Hematopoietic multipotent progenitor cell treated with erythropoietin and hydrocortisone succinate and interleukin-3 and kit ligand, for 17 days (in vitro differentiated cells): ENCODE measurements at places on chromosomes 5 and 9.

DNA sequence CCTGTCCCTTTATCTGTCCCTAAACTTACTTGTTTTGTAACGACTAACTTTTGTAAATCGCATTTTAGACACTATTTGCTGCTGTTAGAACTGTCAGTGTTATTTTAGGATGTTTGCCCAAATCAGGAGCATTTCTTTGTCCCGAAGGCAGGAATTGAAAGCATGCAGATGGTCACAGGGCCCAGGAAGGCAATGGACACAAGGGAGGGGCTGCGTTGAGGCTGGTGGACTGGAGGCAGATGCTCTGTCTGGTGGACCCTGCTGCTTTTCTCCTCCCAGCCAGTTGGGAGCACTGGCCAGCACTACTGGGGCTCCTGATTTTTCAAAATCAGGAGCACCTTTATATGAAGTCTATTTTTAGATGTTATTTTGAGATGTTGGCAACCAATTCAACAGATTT is 31.7 kb downstream of the DOCK2 start:
- no peak for DNase-seq

DNA sequence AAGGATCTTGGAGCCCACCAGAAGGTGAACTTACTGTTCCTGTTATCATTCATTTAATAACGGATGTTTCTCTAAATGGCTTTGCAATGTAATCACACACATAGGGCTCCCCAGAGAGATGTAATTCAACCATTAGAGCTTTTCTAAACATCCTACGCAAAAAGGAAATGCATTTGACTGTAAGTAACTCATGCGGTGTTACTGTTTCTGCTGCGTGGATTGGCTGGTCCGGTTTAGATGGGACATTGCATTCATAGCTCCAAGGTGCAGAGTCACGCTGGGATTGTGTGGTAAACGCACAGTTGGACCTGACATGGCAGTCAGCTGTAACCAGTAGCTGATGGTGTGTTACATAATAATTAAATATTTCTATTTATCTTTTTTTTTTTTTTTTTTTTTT is 185.5 kb upstream of the OTULINL start:
- DNase-seq: no peak

DNA sequence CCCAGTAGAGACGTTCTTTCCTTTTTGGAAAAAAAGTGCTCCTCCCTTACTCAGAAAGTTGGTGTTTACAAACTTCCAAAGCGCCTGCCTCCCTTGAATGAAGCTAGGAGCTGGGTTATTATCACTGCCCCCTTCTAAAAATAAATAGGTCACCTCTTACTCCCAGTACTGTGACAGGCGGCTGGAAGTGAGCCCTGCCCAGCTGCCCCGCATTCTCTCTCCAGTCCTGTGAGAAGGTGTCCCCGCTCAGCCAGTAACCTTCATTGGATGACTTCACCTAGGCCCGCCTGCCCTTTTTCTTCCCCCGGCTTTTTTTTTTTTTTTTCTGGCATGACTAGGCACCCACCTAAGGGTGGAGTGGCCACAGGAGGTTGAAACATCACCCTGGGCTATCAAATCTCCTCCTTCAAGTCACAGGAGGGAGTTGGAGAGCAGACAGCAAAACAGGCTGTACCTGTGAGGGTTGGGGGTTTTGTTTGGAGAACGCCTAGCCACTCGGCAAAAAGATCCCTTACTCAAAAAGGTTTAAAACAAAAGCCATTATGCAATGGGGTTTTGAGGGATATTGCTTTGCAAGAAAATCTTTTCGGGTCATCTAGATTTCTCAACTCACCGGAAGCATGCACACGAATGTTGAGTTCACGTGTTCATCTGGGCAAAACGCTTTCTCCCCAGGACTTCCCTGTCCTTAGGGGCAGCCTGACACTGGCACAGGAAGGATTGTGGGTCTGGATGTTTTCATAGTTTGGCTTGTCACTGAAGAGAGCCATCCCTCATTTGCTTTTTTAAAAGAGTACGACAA is 43.3 kb upstream of the ZNF622 start:
- DNase-seq: no peak

DNA sequence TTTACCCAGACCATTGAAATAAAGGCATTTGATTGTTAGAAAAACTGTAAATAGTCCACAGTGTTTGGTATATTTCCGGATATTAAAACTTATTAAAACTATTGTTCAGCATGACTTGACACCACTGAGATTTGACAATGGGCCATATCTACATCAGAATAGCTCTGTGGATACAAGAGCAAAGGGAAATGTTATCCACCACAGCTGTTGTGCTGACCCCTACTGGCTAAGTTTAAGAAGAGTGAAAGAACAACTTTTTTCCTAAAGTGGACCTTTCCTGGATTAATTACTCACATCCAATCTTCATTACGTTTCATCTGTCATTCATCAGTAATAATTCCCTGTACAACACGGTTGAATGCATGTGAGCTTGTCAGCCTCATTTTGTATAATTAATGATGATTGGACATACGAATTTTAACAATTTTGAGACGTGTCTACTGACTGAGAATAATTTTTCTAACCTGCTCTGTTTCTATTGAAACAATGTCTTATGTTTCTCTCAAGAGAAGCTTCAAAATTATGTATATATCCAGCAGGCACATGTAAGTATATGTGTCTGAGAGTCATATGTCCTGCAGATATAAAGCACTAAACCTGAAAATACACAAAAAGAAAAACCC is 1952.6 kb downstream of the MAT2B start:
- no peak for DNase-seq

GRCh38 chr5:177105691-177106476 is 19.2 kb downstream of the FGFR4 start:
- DNase-seq: no peak

DNA sequence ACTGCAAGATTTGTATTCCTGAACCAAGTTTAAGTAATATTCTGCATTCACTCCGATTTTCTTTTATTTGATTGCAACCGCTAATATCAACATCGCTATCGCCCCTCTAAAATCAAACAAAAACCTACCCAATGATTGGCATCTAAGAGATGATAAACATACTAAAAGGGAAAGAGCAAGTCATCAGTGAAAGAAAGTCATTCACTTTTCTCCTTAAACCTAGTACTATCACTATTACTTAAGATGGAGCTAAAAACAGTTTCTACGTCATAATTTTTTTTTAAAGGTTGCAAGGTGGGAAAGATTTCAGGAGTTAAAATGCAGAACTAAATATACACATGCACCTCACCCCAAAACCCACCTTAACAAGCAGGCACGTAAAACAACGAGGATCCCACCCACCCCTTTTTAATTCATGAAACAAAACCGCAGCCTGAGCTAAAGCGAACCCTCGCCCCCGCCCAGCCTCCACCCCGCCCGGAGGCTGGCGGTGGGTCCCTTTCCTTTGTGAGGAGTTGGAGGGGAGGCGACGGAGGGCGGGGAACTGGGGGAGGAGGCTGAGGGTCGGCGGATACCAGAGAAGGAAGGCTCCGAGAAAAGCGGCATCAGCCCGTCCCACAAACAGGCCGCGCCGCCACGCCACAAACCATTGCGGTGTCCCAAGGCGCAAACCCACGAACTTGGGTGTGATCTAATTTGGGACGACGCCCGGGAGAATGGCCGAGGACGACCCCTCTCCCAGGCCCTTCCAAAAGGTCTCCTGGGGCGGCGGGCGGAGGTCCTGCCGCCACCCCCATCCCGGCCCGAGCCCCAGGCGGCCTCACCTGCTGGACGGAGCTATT is 861 bp downstream of the UBQLN1 start:
- DNase-seq: peak; percentile 54

DNA sequence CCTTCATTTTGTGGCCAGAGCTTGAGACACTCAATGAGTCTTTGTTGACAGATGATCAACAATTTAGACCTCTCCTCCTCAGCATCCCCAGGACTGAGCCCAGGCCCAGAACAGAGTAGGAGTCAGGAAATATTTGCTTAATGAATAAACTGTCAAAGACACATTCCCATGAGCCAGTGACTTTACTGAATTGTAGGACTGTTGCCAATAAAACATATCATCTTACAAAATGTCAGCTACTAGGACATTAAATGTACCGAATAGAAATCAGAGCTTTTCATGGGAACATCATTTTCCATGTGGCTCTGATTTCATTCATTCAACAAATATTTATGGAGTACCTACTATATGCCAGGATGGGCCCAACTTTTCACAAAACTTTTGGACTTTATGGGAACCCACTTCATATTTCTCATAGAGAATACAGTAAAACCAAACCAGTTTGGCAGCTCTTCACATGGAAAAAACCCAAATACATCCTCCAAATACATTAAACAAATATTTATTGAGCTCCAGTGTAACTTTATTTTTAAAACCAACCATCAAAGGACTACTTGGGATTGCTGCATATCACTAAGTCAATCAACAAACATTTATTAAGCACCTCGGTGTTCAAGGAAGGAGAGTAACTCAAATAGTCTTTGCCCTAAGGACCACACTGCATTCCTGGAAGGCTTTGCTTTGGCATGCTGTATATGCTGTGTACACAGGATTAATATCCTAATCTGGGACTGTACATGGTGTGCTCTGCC is 11.4 kb downstream of the VDAC1 start:
- DNase-seq: no peak

- DNase-seq: no peak
Measured at GRCh38 chr9:132846918-132847515, 31.1 kb downstream of the AK8 start.

GRCh38 chr5:3778000-3778550 is 182.4 kb downstream of the IRX1 start:
- no peak for DNase-seq

DNA sequence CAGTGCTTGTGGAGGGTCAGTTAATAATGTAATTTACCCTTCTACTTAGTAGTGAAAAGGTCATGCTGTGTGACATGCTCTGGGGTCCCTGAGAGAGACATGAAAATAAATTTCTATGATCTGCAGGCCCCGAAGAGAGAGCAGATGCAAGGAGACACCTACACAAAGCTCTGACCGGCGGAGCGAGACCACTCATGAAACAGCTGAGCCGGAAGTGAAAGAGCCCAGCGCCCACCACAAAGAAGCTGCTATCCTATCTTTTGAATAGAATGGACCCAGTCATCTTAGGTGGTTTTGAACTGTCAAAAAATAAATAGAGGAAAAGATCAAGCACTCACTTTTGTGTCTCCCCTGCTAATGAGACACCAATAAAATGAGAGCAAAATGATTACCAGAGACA is 190.0 kb downstream of the MED10 start:
- no peak for DNase-seq
